Epithelial cell of proximal tubule (primary cell): ENCODE measurements at places on chromosomes 4 and X. TPM values are rescaled to one million over a fixed set of nuclear protein-coding genes. Genes with fewer than 3 reads are reported as not detected.

Gene TMEM31
- total RNA-seq: not detected in 2 replicates

Gene TENM3
- total RNA-seq: 2.4 and 6.1 TPM in 2 replicates

Gene FGD1
- 10.2 and 10.3 TPM in 2 replicates for total RNA-seq

Gene C4orf51
- not detected in 2 replicates for total RNA-seq

Gene DUSP21
- not detected in 2 replicates for total RNA-seq

Gene C4orf33
- 8.5 and 8.9 TPM in 2 replicates for total RNA-seq

Gene TEC
- total RNA-seq: 1.3 and 1.4 TPM in 2 replicates
